ENCODE measurements at places on chromosomes 16 and 17. TPM values are rescaled to one million over a fixed set of nuclear protein-coding genes. Genes with fewer than 3 reads are reported as not detected.

DNA sequence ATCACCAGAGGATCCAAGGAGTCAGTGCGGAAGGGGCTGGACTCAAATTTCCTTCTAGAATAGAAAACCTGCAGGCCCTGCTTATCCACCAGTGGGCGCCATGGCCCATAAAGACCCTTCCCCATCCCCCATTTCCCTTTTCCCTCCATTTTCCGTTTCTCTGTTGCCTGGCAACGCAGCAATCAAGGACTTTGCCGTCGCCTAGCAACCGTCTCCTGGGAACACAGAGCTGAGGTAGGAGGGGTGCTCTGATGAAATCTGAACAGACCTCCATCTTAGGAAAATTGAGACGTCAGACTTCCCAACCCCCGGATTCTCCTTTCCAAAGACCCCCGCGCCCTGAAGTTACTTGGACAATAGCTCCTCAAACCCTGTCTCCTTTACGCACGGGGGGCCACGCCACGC lies 5.7 kb downstream of the DLG4 start:
- no peak for DNase-seq

DNA sequence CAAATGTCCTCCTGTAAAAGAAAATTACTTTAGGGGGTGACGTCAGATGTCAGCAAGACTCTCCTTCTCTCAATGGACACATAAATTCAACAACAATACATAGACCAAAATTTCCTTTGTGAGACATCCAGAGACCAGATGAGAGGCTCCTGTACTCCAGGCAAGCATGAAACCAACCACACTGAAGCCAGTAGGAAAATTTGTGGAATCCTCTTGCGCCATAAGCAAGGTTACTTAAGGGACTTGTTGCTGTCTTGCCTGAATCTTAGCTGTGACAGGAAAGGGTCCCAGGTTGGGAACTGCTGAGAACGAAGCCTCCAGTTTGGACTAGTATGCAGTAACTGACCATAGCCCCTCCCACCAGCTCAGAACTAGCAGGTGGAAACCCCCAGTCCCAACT lies 56.0 kb downstream of the CEP112 start:
- DNase-seq = no peak

- peak; percentile 74 for DNase-seq
These were observed 99.4 kb upstream of the CHMP6 start for GRCh38 chr17:80892019-80892855.

The PIPOX gene
- total RNA-seq = 5.6 TPM

The GNAO1 gene
- total RNA-seq = 2.3 TPM

The ITGB4 gene
- 1.2 TPM for total RNA-seq

The NXN gene
- total RNA-seq = 0.95 TPM

The GSDMA gene
- total RNA-seq = 0.41 TPM

Data from CD8-positive, alpha-beta T cell (primary cell).